Common myeloid progenitor, CD34-positive (primary cell): ENCODE measurements at places on chromosomes 2 and 18.

DNA sequence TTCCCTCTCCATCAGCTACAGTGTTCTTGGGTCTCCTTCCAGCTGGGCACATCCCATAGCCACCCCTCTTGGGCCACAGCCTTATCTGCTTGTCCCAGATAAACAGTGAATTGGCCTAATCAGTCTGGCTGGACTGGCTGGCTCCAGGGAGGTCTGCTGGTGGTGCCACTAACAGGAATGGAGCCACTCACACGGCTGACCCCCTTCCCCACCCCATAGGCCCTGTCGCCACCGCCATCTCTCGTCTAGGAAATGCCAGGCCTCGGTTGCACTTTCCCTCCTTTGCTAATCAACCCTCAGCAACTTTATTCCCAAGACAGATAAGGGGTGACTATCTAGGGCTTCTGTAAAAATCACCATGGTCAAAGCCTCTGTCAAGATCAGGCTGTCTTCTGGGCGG lies 23.0 kb upstream of the TNP1 start:
- DNase-seq, result no peak

- no peak for DNase-seq
Observed at GRCh38 chr18:57084331-57085271, 62.3 kb upstream of the BOD1L2 start.

- no peak for DNase-seq
Observed at GRCh38 chr2:155389224-155389623, 690.7 kb downstream of the KCNJ3 start.

- no peak for DNase-seq
Observed at GRCh38 chr2:127623388-127624319, 22.3 kb upstream of the GPR17 start.

DNA sequence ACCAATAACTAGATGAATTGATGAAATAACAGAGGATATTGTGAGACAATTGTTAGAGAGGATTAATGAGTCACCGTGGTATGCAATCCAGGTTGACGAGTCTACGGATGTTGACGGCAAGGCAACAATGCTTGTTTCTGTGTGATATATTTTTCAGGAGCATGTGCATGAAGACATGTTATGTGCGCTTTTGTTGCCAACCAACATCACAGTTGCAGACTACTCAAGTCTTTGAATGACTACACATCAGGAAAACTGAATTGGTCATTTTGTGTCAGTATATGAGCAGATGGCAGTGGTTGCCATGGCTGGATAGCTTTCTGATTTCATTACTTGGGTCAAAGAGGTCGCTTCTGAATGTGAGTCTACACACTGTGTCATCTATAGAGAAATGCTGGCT lies 96.8 kb upstream of the CRACDL start:
- DNase-seq, result no peak

- DNase-seq, result no peak
Observed at GRCh38 chr18:76339246-76339620, 155.8 kb downstream of the ZNF516 start.

DNA sequence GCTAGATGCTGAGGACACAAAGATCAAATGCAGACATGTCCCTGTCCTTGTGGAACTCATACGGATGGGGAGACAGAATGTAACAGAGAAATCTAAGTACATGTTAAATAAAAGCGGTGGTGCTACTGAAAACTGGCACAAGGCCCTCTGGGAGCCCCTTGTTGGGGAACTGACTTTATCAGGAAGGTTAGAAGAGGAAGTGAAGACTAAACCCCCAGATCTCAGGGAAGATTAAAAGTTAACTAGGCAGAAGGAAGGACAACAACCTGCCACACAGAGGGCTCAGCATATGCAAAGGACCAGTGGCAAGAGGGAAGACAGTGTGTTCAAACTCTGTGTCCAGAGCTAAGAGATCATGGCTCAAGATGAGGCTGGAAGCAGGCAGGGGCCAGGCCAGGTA lies 4.8 kb downstream of the CACNB4 start:
- no peak for DNase-seq

GRCh38 chr18:46055838-46056230 lies 16.2 kb downstream of the PSTPIP2 start:
- peak; percentile 50 for DNase-seq

- no peak for DNase-seq
Observed at GRCh38 chr2:176648700-176649297, 379.6 kb downstream of the MTX2 start.

DNA sequence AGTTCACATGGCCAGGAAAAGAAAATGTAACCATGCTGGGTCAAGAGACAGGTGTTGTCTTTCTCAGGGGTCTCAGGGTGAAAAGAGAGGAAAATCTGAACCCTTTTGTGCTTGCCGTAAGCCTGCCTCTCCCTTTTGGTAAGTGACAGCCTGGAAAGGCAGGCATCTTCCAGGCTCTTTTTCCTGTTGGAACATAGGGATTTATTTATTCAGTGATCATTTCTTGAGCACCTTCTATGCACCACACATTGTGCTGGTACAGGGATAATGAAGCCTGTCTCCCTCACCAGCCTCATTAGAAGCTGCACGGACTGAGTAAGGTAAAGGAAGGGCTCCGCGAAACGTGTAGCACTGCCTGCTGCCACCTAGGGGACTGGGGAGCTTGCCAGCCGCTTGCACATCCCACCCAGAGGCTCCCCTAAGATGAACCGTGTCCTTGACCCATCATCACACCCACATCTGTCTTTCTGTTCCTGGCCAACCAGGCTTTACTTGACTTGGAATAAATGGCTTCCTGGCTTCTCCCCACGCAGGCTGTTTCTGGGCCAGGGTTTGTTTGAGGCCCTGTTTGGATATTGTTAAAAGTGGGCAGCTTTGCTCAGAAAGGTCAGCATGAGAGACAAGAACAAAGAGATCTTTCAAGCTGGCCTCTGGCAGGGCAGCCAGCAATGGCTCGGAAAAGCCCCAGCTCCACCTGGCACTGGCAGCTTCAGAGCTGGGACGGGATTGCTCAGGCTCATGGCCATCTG lies 73.3 kb upstream of the MCFD2 start:
- no peak for DNase-seq

DNA sequence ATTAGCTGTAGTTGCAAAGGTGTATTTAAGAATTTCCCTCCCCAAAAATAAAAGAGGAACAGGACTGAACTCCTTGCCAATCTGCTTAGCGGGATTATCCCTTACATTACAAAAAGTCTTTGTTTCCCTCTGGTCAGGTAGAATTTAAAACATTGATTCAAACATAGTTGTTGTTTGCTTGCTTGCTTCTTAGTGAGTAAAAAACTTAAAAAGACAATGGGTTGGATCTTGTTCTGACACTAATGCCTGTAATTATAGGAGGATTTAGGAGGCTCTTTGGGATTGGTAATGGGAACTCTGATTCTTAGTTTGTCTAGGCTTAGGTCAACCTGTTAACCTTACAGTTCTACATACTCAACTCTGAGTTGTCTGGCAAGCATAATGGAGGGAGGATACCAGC lies 3.7 kb upstream of the CEBPZOS start:
- DNase-seq, result no peak

DNA sequence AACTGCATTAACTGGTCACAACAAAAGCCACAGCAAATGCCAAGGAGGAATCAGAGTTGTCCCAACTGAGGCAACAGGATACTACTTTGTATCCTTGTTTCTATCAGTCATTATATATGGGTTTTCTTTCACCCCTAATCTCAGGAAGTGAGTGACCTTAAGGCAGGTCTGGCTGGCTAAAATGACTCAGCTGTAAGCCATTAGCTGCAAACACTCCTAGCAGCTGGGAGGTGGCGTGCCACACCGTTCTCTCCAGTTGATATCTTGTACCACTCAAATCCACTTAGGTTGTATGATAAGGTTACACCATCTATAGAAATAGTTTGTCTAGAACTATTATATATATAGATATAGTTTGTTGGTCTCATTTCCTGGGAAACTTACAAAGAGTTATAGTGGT lies 171.1 kb upstream of the MC4R start:
- DNase-seq, result no peak

GRCh38 chr18:77052297-77052982 lies 80.1 kb downstream of the MBP start:
- peak; percentile 77 for DNase-seq

- no peak for DNase-seq
Observed at GRCh38 chr2:97646977-97647376, 1.1 kb downstream of the COX5B start.

DNA sequence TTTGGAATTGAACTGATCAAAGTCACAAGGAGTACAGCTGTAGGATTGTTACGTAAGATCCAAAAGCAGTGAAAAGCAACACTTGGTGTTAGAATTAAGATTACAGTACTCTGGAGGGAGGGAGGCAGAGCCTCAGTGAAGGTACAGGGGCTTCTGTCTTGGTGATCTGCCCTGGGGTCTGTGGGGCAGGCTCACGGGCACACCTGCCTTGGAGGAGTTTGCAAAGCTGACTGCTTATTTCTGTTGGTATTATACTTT lies 114.9 kb downstream of the NCK2 start:
- no peak for DNase-seq

- no peak for DNase-seq
Observed at GRCh38 chr18:65487569-65487968, 263.2 kb upstream of the CDH7 start.

- DNase-seq, result no peak
Observed at GRCh38 chr18:75341897-75342296, 85.6 kb downstream of the SMIM21 start.

DNA sequence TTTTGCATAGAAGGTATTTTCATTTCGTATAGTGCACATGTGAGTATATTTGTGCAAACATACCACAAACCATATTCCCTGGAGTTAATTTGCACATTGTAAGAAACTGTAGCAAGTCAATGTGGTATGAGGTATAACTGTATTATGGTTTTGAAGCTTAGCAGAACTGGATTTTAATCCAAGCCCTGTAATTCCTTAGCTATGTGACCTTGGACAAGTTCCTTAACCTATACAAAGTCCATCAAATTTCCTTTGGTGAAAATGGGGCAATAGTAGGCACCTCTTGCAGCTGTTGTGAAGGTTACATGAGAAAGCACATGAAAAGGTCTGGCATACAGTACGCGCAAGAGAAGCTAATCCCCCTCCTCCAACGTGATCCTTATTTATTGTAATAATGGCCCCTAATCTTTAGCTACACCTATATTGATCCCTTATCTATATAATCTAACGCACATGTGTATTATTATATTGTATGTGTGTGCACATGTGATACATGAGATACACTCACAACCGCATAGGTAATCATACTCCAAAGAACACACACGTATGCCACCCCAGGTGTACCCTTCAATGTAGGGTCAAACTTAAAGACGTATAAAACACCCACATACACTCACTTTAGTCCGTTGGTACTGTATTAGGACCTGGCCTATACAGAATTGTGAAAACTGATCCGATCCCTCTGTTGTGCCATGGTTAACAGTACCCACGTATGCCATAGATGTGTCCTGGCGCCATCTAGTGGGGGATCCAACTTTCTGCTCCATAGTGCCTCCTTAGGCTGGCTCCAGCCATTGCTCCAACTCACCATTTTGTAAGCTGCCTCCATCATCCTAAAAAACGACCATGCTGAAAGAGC lies 402.9 kb upstream of the SLC14A2 start:
- peak; percentile 86 for DNase-seq

DNA sequence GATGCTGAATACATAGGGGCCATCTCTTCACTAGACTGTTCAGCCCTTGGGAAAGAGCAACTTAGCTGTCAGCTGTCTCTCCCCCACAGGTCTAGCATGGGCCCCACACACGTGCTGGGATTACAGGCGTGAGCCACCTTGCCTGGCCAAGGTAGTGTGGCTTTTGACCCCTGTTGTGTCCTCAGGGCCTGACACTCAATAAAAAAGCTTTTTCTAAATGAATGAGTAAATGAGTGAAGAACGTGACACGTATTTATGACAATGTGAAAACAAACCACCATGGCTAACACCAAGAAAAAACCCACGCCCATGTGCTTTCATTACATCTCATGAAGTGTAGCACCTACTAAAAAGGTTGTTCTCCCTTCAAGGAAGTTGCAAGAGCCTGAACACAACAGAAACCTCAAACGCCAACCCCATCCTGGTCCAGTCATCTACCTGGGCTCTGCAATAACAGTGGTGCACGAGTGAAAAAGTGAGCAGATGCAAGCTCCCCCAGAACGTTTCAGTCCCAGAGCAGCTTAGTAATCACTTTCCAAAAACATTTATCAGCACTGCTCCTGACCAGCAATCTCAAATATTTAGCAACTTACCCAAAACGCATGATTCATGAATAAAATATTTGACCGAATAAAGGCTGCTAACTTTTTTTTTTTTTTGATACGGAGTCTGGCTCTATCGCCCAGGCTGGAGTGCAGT lies 3.4 kb downstream of the WDFY1 start:
- no peak for DNase-seq

GRCh38 chr2:3759761-3760160 lies 56.4 kb downstream of the DCDC2C start:
- DNase-seq, result no peak

GRCh38 chr2:118294063-118294462 lies 205.8 kb downstream of the INSIG2 start:
- DNase-seq, result no peak

- no peak for DNase-seq
Observed at GRCh38 chr2:101307503-101307902, 998 bp downstream of the RNF149 start.
